Progenitor cell of endocrine pancreas (in vitro differentiated cells): ENCODE measurements at places on chromosomes 11 and 22. TPM values are rescaled to one million over a fixed set of nuclear protein-coding genes. Genes with fewer than 3 reads are reported as not detected.

Gene PDGFD
- 7.8 and 8.0 TPM in 2 replicates for total RNA-seq

Gene JHY
- total RNA-seq = 3.5 and 5.3 TPM in 2 replicates

Gene ZNF195
- 83.9 and 88.8 TPM in 2 replicates for total RNA-seq

Gene F2
- total RNA-seq = 21.8 and 22.8 TPM in 2 replicates

Gene COX8A
- total RNA-seq = 205 and 221 TPM in 2 replicates

Gene MYOD1
- not detected in 2 replicates for total RNA-seq

Gene CYP2D6
- 8.0 and 10.3 TPM in 2 replicates for total RNA-seq
